M059J (cell line): ENCODE measurements at places on chromosomes 2 and 18.

GRCh38 chr2:99818842-99819241 is 323.5 kb downstream of the AFF3 start:
- peak; percentile 55 for DNase-seq

DNA sequence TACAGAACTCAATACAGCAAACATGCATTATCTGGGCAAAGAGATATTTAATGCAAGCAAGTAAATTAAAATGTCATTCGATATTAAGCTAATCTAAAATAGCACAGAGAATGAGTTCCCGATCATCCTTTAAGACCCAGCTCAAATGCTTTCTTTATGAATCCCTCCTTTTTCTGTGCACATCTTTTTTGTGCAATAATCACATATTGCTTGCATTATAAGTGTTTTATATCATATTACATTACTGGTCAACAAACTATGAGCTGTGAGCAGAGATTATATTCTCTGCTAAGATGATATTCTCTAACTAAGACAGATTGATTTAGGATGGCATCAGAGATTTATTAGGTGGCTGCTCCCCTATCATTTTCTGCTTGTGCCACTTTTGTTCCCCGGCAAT is 146.1 kb downstream of the ERBB4 start:
- DNase-seq, result no peak

- DNase-seq, result peak; percentile 93
Observed at GRCh38 chr18:25467226-25467987, 115.4 kb upstream of the ZNF521 start.

DNA sequence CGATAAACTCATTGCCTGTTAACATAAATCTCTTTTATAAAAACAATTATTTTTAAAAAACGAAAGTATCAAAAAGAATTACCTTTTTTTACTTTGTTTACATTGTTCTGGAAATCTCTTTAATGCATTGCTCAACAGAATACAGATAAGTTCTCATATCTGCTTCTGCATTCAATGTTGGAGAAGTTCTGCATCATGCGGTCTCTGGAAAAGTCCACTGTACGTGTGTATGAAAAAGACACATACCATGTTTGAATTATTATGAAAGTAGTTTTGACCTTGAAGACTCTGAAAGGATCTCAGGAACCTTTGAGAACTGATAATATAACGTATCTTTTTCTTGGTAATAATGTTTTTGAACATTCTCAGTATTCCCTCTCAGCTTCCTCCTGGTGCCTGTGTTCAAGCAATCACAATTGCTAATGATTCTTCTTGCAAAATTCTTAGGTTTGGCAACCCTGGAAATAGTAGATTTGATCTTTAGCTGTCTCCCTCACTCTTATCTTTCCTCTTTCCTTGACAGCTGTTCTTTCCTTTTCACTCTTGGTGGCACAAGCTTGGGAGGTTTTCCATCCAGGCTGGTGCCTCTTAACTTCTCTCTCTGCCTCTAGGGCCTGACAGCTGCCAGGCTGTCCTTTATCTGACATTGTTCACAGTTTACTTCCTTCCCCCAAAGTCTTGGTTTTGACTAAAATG is 12.4 kb upstream of the IL1R1 start:
- no peak for DNase-seq

DNA sequence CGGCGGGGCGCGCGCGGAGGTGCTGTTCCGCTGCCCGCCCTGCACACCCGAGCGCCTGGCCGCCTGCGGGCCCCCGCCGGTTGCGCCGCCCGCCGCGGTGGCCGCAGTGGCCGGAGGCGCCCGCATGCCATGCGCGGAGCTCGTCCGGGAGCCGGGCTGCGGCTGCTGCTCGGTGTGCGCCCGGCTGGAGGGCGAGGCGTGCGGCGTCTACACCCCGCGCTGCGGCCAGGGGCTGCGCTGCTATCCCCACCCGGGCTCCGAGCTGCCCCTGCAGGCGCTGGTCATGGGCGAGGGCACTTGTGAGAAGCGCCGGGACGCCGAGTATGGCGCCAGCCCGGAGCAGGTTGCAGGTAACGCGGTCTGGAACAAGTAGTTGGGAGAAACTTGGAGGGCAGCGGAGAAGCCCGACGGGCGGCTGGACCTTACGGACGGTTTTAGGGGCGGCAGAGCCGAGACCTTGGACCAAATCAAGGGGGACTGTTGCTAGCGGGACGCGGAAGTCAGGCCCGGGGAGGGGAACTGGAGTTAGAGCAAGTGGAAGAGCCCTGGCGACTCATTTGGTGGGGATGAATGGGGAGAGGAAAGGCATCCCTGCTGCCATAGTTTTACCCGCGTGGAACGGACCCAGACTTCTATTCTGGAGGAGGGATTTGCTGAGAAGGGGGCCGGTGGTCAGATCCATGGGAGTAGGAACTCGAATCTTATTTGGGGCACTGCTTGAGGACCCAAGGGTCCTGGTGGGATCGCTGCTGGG is 573 bp downstream of the IGFBP2 start:
- peak; percentile 23 for DNase-seq

DNA sequence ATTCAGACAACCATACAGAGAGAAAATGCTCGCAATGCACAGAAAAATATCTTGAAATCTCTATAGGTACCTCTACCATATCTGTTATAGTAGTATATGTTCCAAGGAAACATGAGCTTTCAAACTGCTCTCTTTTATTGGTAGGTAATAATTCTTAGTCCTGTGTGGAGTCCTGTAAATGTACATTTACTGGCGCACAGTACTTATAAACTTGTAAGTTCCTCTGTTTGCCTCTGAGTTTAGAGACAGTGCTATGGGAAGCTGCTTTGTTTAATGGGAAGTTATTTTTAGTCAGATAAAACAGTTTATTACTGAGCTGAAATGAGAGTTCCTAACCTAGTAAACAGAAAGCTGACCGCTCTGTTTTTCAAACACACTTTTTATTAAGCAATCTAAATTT is 52.7 kb downstream of the CCDC93 start:
- no peak for DNase-seq
